ENCODE measurements at places on chromosomes 6 and 20.

- no peak for DNase-seq
Observed at GRCh38 chr6:36873612-36874442, 776 bp downstream of the PPIL1 start.

DNA sequence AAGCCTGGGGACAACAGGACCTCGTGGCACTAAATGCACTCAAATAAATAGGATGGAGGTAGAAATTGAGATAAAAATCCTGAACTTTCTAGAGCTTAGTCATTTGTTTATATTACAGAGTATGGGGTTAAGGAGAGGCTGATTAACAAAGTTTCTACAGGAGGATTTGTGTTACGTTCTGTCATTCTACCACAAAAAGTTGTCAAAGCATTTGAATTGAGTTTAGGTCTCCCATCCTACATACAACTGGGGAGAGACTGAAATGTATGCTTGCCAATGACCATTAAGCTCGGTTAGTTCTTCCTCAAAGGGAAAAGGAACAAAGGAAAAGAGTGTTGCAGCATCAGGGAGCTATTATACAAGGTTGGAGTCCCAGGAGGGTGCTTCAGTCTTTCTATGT, 597.9 kb downstream of the COL12A1 start:
- DNase-seq, result no peak

GRCh38 chr6:30260036-30260504, 46.9 kb upstream of the TRIM26 start:
- no peak for DNase-seq

DNA sequence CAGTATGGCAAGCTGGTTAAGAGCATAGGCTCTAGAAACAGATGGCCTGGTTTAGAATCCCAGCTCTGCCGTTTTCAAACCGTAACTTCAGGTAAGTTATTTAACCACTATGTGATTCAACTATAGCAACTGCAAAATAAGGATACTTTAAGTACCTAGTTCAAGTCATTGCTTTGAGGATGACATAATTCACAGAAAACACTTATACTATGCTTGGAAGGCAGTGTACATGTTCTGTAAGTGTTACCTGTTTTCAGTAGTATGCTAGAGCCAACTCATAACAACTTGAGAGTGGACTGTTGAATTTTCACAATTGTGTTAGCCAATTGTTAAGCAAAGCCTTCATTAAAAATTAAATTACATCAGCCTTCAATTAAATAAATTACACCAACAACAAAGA, 134.8 kb upstream of the BEND6 start:
- no peak for DNase-seq
